ENCODE measurements at places on chromosomes 3 and 15.

GRCh38 chr3:156472150-156472549 is 82.8 kb downstream of the SSR3 start:
- no peak for DNase-seq

DNA sequence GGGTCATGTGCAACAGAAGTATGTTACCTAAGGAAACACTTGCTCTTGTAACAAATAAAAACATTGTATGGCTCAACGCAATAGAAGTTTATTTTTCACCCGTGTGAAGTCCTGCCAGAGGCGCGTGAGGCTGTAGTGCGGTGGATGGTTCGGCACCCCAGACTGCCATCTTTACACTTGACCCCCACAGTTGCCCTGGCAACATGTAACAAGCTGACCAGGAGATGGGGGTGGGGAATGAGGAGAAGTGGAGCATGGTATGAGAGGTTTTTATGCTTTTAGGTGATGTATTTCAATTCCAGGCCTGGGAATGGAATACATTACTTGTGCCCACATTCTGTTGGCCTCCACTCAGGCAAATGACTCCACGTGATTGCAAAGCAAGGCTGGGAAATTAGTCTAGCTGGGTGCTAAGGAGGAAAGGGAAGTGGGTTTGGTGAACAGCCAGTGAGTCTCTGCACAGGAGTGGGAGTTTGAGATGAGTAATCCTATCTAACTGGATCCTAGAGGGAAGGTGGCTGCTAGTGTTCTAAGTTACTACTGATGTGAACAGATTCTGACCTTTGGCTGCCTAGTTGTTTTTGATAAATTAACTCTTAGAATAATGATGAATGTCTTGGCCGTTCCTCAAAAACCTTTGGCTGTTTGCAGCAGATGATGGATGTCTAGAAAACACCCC is 33.8 kb upstream of the GREM1 start:
- DNase-seq = no peak

- DNase-seq = no peak
Measured at GRCh38 chr3:18446149-18446825, 21.1 kb upstream of the SATB1 start.

GRCh38 chr3:24730173-24730572 is 235.5 kb upstream of the THRB start:
- DNase-seq = no peak

DNA sequence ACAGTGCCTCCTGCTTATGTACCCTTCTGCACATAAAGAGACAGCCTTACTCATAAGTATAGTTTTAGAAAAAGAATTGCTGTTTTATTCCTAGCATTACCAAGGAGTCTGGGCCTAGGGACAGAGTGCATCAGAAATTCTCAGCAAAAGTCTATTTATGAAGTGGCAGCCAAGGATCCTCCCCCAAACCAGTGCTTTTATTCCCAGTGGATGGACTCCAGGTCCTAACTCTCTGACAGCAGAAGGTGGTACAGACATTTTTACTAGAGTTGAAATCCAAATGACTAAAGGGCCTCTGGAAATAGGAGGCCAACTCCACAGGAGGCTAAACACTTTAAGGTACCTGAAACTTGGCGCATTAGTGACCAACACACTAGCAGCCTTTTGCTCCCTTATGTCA is 407.2 kb upstream of the TPRG1 start:
- no peak for DNase-seq

- no peak for DNase-seq
Measured at GRCh38 chr15:100972975-100973350, 53.8 kb downstream of the LRRK1 start.

- no peak for DNase-seq
Measured at GRCh38 chr15:45259796-45260195, 7.8 kb downstream of the SLC28A2 start.

DNA sequence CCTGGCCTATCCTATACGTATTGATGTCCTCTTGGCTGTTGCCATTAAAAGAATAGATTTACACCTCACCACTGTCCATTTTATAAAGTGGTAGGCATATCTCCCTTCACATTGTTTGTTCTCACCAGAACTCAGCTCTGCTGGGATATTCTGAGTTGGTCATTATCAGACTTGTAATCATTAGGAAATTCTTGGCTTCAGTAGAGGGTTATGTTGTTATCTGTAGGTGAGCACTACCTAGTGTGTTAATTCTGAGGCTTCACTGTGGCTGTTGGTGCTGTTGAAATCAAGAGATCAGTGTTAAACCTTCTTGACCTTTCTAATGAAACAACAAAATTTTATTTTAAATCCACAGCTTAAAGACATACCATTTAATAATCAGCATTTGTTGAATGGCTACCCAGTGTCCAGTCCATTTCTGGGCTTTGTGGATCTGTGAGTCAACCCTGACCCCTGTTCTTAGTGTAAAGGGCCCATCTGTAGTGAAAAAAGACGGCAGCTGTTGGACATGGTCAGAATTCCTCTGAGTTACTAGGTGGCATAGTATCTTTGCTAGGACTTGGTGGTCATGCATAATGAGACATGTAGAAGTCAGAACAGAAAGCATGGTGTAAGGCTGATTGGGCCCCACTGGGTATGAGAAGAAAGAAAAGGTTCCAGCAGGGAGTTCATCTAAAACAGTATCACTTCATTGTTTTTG is 32.9 kb upstream of the P4HTM start:
- no peak for DNase-seq

- no peak for DNase-seq
Measured at GRCh38 chr3:156478891-156479290, 76.0 kb downstream of the SSR3 start.

DNA sequence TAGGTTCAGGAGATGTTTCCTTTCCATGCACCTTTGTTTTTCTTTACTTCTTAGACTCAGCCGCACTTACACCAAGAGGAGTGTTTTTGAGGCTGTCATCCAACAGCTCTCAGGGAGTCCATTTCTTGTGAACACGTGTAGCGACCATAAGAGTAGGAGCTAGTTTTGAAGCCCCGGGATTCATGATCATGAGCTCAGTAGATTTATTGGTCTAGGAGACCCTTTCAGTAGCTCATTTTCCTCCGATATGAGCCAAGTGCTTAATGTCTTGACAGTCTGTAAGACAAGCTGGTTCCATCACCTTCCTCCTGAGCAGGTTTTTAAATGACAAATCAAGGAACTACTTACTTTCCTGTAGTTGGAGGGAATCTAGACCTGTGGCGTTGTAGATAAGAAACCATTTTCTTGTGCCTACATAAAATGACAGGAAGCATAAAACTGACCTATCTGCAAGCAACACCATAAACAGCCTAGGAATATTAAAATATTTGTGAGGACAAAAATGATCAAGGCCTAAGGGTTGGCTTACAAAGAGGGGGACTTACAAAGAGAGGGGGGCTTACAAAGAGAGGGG is 172.6 kb upstream of the BHLHE40 start:
- DNase-seq = no peak

GRCh38 chr3:106588739-106589138 is 719.9 kb upstream of the CBLB start:
- no peak for DNase-seq

GRCh38 chr3:157274644-157275137 is 114.7 kb upstream of the CCNL1 start:
- no peak for DNase-seq

- no peak for DNase-seq
Measured at GRCh38 chr15:68420186-68420684, 11.7 kb downstream of the ITGA11 start.

DNA sequence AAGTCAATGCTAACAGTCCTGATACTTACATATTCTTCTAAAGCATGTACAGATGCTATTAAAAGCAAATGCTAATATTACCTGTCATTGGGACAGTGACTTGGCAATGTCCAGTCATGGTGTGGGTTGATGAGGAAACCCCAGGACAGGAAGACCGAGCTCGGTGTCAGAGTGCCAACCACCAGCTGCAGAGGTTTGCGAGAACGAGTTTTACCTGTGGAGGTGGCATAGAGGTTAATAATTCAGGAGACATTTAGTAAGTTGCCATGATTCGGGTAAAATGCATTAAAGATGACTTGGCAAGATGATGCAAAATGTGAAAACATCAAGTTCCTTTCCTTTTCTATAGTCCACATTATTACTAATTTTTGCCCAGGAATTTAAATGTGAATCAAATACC is 94.5 kb downstream of the ABI3BP start:
- DNase-seq = no peak

DNA sequence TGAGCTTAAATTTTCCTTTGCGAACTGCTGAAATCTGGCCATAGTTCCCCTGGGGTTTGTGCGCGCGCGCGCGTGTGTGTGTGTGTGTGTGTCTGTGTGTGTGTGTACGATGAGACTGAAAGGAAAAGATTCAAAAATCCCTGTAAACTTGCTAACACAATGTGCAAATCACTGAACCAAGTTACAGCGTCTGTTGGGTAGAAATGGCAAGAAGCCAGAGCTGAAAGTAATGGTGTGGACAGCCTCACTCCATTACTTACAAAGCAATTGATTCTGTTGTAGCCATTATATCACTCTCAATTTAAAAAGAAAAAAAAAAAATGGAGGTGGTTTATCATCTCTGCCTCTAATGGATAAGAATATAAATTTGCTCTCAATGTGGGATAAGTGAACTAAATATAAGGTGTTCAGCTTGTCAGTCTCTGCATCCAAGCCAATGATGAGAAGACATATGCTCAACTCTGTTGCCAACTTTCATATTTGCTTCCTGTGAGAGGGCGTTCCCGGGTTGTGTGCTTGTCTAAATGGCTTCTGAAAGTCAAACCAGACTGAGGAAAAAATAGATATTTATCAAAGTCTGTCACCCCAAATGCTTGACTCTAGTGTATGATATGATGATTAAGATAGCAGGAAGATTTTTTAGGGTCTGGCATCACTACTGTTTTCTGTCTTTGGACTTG is 422.2 kb downstream of the ZNF385D start:
- no peak for DNase-seq

Data from activated CD8-positive, alpha-beta memory T cell treated with anti-CD3 and anti-CD28 coated beads for 1 hour (primary cell).